ENCODE measurements at places on chromosomes 5 and 9. TPM values are rescaled to one million over a fixed set of nuclear protein-coding genes. Genes with fewer than 3 reads are reported as not detected.

SCGB3A1 gene
- total RNA-seq, result 1.3 TPM

GRCh38 chr9:131174681-131175239 is 49.4 kb downstream of the NUP214 start:
- DNase-seq, result no peak

DNA sequence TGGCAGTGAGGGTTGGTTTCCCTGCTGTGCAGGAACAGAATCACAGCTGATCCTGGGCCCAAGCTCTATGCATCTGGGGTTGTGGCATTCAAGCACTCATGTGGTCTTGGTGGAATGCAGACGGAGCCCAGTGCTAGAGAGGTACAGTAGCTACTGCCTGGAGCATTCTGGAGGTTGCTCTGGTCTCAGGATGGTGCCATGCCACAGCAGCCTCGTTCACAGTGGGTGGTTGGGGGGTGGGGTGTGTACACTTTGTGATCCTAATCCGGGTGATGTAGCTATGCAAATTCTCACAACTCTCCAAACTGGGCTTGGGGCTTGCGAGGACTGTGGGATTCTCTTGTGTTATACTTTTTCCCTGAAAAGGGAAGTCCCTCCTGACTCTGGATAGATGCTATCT is 45.2 kb downstream of the FGD3 start:
- DNase-seq, result no peak

- DNase-seq, result no peak
These were observed 36.5 kb upstream of the CTSV start for GRCh38 chr9:97075289-97075985.

GRCh38 chr5:42951293-42951840 is 88.8 kb downstream of the ANXA2R start:
- DNase-seq, result peak; percentile 27

- DNase-seq, result peak; percentile 63
These were observed 24.9 kb downstream of the PCDHGC5 start for GRCh38 chr5:141513627-141514329.
